Stimulated activated CD8-positive, alpha-beta memory T cell treated with anti-CD3 and anti-CD28 coated beads, Interleukin-4, amount 100 ng/mL, for 1 hour (primary cell): ENCODE measurements at places on chromosomes 12 and 14.

DNA sequence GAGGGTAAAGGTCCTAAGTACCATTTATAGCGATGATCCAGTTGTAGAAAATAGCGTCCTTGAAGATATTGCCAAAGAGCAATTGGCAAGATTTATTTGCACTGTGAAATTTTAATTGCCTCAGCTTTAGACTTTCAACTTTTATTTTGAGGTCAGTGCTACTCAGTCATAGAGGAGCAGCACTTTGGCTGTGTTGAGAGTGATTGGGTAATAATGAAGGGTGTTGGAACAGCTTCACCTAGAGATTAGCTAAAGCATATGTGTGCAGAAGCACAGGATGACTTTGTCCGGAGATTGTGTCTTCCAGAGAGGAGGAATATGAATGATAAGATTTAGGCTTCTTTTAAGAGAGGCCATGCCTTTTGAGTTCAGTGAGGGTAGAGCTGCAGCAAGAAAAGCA is 164.8 kb downstream of the NPAS3 start:
- DNase-seq, result no peak

DNA sequence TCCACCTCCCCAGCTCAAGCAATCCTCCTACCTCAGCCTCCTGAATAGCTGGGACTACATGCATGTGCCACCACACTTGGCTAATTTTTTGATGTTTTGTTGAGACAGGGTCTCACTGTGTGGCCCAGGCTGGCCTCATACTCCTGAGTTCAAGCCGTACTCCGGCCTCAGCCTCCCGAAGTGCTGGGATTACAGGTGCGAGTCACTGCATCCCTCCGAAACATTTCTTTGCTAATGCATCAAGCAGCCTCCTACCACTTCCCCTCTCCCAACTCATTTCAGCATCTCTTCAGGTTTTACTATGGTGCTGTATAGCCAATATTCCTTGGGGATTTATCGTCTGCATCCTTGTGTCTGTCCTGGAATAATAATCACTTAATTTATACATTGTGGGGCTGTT is 2.3 kb upstream of the SLC22A17 start:
- no peak for DNase-seq

DNA sequence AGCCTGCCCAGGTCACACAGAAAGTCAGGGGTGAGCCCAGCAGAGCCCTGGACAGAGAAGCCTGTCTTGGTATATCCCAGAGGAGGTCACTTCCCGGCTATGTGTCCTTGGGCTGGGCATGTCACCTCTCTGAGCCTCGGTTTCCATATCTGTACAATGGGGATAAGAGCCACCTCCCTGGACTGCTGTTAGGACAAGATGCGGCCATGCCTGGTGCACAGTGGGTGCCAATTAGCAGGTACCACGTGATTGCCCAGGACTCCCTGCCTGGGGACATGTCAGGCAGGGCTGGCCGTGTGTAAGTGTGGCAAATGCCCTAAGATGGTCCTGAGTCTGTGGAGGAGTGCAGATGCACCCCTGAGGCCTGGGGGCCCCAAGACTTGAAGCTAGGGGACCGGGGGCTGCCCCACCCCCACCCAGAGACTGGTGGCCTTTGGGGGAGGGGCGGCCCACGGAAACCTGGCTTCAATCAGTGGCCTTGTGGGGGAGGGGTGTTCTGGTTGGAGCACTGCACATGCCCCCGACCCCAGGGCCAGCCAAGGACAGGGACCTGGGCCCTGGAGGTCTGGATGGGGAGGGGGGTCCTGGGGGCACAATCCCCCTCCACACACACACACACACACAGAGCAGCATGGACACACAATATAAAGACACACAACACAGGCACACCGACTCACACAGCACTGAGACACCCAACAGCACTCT is 878 bp downstream of the TMEM119 start:
- no peak for DNase-seq

DNA sequence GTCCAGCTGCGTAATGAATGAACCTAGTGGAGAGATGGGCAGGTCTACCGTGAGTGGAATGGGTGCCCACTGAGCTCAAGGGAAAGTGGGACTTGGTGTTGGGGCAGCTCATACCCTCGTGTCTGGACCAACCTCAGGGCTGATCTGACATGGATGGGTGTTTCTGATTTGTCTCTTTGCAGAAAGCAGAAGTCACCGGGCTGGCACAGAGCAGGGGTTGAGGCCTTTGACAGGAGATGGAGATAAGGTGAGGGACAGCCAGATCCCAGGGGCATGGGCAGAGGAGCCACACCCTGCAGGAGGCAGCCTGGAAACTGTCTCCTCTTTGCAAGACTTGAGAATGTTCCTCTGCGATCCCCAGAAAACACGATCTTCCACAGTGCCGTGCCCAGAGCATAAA is 20.9 kb upstream of the PPP1CC start:
- DNase-seq, result no peak

DNA sequence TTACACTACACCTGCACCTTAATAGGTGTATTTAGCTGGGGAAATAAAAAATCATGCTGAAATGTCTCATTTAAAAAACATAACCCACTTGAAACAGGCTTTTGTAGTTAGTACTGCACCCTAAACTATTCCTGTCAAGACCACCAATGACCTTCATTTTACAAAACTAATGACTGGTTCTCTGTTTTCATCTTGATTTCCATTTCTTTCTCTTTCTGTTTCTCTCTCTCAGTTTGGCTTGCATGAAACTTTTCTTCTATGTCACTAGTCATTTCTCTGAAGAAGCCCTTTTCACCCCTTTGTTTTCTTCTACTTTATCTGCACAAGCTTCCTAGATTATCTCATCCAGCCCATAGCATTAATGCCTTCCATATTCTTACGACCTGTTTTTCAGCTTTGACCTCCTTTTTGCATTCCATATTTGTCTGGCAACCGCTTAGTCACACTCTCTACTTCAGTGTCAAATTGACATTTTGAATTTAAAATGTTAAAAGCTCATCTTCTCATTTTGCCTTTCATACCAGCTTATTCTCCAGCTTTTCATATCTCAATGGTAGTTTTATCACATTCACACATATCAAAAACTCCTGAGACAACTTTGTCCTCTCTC is 32.7 kb upstream of the KLRF1 start:
- no peak for DNase-seq

DNA sequence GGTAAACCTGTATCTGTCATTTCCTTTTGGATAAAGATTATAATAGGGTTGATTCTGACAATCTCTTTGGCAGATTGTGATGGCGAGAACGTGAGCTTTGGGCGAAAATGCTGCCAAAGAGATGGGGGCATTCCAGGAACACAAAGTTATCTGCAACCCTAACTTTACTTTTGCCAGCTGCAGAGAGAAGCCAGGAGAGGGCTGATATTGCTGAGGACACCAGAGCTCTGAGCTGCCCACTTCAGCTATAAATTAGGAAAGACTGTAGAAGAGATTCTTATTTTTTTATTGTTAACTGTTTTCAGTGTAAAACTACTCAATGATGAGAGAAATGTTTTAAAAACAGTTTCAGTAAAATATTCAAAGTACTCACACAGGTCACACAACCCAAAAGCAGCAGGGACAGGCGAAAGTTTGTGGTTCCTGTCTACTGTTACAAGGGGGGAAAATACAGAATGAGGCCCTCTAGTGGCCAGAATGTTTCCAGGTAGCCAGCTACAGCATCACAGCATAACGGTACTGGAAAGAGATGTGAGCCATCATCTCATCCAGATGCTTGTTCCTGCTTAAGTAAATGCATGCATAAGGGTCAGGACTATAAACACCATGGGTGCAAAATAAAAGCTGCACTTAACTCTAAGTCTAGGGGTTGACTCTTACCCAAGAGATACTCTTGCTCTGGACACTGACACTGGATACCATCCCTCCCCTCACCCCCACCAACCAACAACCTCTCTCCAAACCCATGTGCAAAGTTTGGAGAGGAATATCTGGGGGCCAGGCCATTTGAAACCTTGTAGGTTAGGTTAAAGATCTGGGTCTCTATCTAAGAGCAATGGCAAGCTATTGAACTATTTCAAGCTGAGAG is 498.4 kb downstream of the RMST start:
- no peak for DNase-seq

DNA sequence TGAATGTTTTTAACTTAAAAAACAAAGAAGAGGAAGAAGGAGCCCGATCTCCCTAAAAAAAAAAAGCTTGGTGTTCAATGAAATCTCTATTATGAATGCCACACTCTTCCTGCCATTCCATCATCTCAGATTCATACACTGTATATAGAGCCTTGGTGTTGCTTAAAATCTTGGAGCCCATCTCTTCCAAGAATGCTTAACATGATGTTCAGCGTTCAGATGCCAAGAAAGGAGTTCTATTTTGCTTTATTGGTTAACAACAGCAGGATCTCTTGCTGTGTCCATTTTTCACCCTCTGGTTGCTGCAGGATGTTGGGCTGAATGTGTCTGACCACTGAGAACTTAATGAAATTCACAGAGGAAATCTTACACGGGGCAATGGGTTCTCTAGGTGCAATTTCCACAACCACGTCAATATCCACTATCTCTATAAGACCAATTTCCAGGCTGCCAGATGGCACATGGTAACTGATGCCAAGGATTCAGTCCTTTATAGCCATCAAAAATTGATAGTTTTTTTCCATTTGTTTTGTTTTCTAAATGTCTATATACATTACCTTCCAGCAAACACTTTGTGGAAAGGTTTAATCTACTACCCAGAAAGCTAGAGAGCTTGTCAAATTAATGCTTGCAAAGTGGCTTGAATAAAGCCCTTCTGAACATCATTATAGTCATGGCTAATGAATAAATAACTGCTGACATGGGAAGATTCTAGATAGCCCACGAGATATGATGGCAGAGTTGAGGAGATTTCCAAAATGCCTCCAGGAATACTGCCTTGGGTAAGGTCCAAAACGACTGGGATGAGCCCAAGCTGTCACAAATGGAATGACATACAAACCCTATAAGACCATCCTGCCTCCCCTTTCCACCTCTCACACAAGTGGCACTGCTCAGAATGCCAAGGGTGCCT is 26.5 kb downstream of the RERG start:
- DNase-seq, result no peak

DNA sequence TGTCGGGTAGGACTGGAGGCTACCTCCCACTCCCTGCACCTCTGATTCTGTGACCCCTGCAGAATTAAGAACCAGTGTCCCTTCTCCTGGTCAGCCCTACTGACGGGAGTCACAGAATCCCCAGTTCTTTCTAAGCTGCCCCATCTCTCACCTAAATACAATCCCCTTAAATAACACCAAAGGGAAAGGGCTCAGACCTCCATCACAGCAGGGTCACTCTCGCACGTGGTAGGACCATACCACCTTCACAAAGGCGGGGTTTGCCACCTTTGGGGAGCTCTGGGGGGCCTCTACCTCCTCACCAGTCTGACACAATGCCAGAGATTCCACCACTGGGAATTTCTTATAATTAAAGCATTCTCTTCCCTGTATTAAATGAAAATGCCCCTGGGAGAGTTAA is 35.6 kb downstream of the DAD1 start:
- no peak for DNase-seq

DNA sequence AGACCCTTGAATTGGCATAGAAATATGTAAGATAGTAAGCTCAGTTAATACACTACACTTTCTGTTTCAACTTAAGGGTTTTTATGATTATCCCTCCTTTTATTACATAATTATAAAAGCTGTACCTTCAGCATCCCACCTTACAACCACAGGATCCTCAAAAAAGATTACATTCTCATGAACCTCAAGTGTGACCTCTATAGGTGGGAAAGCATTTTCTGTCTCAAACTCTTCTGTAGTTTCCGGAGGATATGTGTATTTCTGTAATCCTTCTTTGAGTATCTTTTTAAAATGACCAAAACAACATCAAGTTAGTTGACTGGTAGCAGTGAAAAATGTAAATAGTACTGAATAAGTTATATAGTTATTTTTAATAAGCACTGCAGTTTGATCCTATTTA is 75.9 kb downstream of the DNAI7 start:
- DNase-seq, result no peak

DNA sequence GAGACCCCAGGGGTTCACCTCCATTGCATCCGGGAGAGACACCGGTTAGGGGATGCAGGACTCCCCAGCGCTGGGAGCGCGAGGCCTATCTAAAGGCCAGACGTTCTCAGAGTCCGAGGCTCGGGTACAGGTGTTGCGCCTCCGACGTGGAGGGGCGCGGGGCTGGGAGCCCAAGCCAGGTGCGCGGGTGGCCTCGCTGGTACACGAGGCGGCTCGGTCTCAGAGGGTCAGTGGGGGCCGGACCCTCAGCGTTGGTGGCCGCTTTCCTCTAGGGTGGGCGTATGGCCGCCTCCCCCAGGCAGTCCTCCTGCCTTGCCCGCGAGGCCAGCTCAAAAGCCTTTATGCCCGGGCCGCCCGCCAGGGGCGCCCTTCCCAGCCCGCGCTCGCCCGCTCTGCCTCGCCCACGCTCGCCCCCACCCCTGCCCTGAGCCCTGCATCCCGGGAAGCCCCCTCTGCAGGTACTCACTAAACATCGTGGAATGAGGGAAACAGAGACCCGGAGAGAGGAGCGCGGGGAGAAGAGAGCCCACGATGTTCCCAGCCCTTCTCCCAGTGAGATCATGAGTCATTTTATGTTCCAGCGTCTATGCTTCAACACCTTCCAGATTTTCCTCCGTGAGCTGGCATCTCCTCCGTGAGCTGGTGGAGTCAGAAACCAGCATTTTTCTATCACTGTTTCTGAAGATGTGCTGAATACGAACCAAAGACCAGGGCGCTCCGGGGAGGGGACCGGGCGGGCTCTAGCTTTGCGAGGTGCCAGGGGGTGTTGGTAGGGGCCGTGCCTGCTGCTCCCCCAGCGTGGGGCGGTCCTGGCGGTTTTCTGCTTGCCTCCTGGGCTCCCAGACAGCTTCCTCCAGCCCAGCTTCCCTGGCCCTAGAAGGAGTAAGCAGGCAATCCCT is 73.8 kb downstream of the DIO3 start:
- DNase-seq, result no peak

GRCh38 chr12:109875572-109876131 is 4.7 kb downstream of the GLTP start:
- no peak for DNase-seq

DNA sequence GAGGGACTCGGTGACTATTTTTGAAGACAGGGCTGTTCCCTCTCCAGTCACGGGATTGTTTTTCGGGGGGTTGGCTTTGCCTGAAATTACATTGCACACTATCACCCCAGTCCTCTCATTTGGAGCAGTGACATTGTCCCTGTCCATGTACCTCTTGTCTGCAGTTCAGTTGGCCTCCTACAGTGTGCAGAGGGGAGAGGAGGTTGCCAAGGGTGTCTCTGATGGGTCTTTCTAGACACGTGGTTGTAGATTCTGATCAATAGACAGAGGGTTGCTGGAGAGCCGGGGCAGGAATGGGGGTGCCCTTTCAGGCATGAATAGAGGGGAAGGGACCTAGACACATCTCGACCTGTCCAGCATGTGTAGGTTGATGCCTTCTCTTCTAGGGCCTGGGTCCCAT is 1.2 kb downstream of the TMEM120B start:
- DNase-seq, result no peak

- DNase-seq, result no peak
Measured at GRCh38 chr14:75222208-75222701, 45.8 kb upstream of the TMED10 start.

DNA sequence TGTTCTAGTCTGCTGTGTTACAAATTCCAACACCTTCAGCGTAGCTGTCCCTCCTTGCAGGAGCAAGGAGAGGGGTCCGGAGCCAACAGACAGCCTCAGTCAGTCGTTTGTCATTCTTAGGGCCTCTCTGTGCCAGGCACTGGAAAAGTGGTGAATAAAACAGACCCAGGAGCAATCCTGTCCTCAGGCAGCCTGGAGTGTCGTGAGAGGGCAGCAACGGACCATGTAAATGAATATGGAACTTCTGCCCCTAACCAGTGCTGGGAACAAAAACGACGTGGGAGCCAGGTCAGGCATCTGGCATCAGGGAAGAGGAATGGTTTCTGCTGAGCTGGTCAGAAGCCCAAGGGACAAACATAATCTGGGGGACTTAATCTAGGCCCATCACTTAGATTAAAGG is 64.8 kb upstream of the PSMC1 start:
- no peak for DNase-seq
